ENCODE measurements at places on chromosomes 5 and 9. TPM values are rescaled to one million over a fixed set of nuclear protein-coding genes. Genes with fewer than 3 reads are reported as not detected.

INSL4 gene
- not detected for total RNA-seq

PTGES gene
- 116 TPM for total RNA-seq

NMUR2 gene
- total RNA-seq, result not detected

SLC2A8 gene
- total RNA-seq, result 19.1 TPM

PPP1R26 gene
- 41.2 TPM for total RNA-seq

SOHLH1 gene
- total RNA-seq, result not detected

ZDHHC11B gene
- total RNA-seq, result not detected

COL27A1 gene
- 0.83 TPM for total RNA-seq
